ENCODE measurements at places on chromosomes 11 and 22.

- no peaks in the 10 kb centered on the region for H3K27me3 ChIP-seq
- peaks cover 7% of the 10 kb centered on the region for H3K4me1 ChIP-seq
- DNase-seq = no peak
- no peak overlapping the region for H3K27ac ChIP-seq
Measured at GRCh38 chr11:110435780-110436717, 6.3 kb downstream of the FDX1 start.

- no peaks in the 10 kb centered on the region for H3K27me3 ChIP-seq
- H3K36me3 ChIP-seq = no peaks in the 10 kb centered on the region
- H3K4me1 ChIP-seq = no peaks in the 10 kb centered on the region
- no peak overlapping the region for H3K4me3 ChIP-seq
- no peak overlapping the region for H3K27ac ChIP-seq
Measured at GRCh38 chr22:46393873-46394272, 58.4 kb downstream of the TRMU start.

DNA sequence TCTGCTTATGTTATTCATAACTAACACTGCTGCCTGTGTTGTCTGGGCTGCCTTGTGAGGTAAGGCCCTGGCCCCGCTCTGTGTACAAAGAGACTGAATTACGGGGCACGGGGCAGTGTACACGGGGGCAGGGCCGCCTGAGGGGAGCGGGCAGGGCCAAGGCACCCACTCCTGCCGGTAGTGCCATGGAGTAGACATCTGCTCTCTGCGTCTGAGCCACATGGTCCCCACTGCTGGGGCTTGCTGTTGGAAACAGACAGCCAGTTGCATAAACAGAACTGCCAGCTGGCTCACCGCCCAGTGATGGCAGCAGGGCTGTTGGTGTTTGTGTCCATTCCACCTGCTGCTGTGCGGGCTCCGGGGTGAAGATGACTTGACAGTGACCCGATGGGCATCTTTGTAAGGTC, 19.8 kb downstream of the FAM118A start:
- H3K27ac ChIP-seq = no peak overlapping the region
- no peak for DNase-seq
- no peak overlapping the region for H3K4me3 ChIP-seq
- H3K27me3 ChIP-seq = no peaks in the 10 kb centered on the region
- no peaks in the 10 kb centered on the region for H3K4me1 ChIP-seq
- H3K36me3 ChIP-seq = peaks cover under 1% of the 10 kb centered on the region

- H3K36me3 ChIP-seq = no peaks in the 10 kb centered on the region
- peaks cover 4% of the 10 kb centered on the region for H3K4me1 ChIP-seq
- no peak for DNase-seq
- peak overlapping the region; percentile 18 for H3K27ac ChIP-seq
- H3K27me3 ChIP-seq = no peaks in the 10 kb centered on the region
Measured at GRCh38 chr11:78802058-78802761, 227.5 kb upstream of the NARS2 start.

GRCh38 chr11:86663291-86663690, 9.1 kb downstream of the ME3 start:
- no peaks in the 10 kb centered on the region for H3K4me1 ChIP-seq
- H3K4me3 ChIP-seq = no peak overlapping the region
- no peaks in the 10 kb centered on the region for H3K27me3 ChIP-seq

- no peaks in the 10 kb centered on the region for H3K4me1 ChIP-seq
- H3K27me3 ChIP-seq = no peaks in the 10 kb centered on the region
- H3K4me3 ChIP-seq = no peak overlapping the region
- no peaks in the 10 kb centered on the region for H3K36me3 ChIP-seq
Measured at GRCh38 chr11:82775736-82776346, 42.2 kb upstream of the FAM181B start.

DNA sequence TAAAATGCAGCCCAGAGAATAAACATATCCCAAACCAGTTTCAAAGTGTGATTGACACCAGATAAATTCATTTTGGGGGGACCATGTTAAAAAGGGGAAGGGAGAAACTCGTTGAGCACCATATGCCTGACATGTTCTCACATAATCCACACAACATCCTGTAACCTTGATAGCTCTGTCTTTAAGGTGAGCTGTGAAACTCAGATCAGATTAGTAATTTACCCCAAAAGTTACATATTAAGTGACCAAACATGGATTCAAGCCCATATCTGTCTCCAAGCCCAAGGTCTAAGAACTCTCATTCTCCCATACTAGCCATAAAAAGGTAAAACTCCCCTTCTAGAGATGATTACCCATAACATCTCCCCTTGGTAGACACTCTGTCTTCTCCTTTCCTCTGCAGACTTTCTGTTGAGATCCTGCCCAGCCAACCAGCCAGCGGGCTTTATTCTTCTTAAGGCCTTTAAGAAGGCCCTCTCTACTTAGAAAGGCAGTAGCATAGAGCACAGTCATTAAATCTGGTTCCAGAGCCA, 150.7 kb downstream of the CCDC34 start:
- H3K27me3 ChIP-seq = no peaks in the 10 kb centered on the region
- H3K4me3 ChIP-seq = no peak overlapping the region
- H3K36me3 ChIP-seq = no peaks in the 10 kb centered on the region
- DNase-seq = no peak

DNA sequence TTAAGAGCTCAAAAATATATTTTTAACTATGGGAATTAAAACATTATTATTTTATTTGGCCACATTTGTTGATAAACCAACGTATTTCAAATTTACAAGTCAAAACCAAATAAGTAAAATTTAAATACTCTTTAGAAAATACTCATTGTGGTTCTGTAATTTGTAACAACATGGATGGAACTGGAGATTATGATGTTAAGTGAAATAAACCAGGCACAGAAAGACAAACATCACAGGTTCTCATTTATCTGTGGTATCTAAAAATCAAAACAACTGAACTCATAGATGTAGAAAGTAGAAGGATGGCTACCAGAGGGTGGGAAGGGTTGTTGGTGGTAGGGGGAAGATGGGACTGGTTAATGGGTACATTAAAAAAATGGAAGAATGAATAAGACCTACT, 50.8 kb downstream of the STK33 start:
- no peaks in the 10 kb centered on the region for H3K36me3 ChIP-seq
- H3K27me3 ChIP-seq = no peaks in the 10 kb centered on the region
- no peak overlapping the region for H3K27ac ChIP-seq
- no peaks in the 10 kb centered on the region for H3K4me1 ChIP-seq
- no peak for DNase-seq

- DNase-seq = no peak
- H3K27ac ChIP-seq = no peak overlapping the region
- H3K4me1 ChIP-seq = no peaks in the 10 kb centered on the region
- no peak overlapping the region for H3K4me3 ChIP-seq
Measured at GRCh38 chr11:79396674-79397073, 44.2 kb downstream of the TENM4 start.

GRCh38 chr22:38049812-38050619, 7.2 kb upstream of the PICK1 start:
- H3K4me3 ChIP-seq = no peak overlapping the region
- no peak overlapping the region for H3K27ac ChIP-seq
- no peaks in the 10 kb centered on the region for H3K27me3 ChIP-seq
- H3K36me3 ChIP-seq = no peaks in the 10 kb centered on the region
- no peak for DNase-seq
